Stimulated activated CD4-positive, alpha-beta T cell treated with anti-CD3 and anti-CD28 coated beads, Interleukin-1b, Interleukin-23, amount 100 ng/mL, for 4 hours (primary cell): ENCODE measurements at places on chromosomes 5 and 9.

- DNase-seq, result no peak
Measured at GRCh38 chr5:124262470-124262869, 484.0 kb downstream of the ZNF608 start.

- no peak for DNase-seq
Measured at GRCh38 chr5:9057406-9058000, 488.4 kb downstream of the SEMA5A start.

DNA sequence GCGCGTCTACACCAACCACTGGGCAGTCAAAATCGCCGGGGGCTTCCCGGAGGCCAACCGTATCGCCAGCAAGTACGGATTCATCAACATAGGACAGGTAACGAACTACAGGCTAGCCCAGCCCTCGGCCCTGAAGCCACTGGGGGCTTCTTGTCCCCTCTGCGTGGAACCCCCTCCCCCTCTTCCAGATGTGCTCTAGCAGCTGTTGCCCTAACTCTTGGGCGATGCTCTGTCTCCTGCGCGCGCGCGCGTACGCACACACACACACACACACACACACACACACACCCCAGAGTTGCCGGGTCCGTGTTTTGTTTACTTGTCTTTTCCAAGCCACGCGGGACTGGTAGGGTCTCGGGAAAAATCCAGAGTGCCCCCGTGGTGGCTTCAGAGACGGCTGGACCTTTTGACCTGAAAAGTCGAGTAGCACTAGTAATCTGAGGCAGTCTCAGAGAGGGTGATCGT lies 836 bp downstream of the PCSK5 start:
- peak; percentile 28 for DNase-seq

GRCh38 chr9:68702493-68702892 lies 2.5 kb upstream of the PIP5K1B start:
- no peak for DNase-seq

- DNase-seq, result no peak
Measured at GRCh38 chr9:70398145-70398556, 16.3 kb downstream of the KLF9 start.

GRCh38 chr9:120441426-120442307 lies 138.3 kb downstream of the CDK5RAP2 start:
- DNase-seq, result no peak

DNA sequence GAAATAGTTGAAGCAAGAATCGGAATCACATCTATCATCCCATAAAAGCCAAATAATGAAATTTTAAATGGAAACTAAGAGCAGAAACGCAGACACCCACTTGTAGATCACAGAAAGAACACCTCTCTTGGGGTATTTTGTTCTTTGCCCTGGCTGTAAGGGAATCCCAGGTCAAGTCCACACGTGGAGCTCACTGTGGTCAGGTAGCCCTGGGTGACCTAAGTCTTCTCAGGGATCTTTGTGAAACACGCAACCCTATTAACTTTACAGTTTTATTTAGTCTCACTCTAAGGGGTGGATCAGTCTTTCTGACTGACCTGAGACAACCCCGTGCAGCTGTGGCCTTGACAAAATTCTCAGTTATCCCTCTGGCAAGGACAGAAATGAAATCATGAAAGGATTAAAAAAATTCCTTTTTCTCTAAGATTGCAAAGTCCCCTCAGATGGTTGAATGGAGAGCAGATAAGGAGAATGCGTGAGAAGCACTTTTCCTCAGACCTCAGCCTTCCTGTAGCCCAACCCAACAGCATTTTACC lies 111.6 kb downstream of the NREP start:
- no peak for DNase-seq

DNA sequence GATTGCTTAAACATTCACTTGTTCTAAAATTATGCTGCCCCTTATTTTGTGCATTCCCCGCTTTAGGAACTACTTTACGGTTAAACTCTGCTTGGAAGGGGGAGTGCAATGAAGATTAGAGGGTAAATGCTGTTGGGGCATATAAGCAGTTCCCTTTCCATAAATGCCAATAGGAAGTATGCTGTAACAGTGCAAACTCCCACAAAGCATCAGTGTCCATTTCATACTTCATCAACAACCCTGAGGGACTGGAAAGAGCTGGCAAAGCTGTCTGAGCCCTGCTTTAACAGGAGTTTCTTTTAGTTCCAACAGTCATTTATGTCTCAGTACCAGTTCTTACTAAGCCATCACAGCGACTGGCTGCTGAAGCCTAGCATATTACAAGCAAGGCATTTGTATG lies 1.8 kb downstream of the ACTL7A start:
- no peak for DNase-seq

DNA sequence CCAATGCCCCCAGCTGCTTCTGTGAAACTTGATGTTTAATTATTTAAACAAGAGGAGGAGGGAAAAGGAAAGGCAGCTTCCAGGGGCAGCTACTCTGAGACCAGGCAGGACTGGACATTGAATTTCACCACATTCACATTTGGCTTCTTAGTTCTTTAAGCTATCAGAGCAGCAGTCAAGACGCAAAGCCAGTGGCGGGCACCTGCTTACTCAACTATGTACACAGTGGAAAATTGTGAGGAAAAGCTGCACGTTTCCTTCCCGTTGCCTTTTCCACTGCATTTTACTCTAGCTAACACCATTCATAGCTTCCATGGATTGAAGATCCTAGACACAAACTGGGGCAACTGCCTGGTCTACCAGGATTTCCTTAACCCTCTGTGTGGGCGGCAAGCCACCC lies 200.3 kb downstream of the ERCC6L2 start:
- no peak for DNase-seq

DNA sequence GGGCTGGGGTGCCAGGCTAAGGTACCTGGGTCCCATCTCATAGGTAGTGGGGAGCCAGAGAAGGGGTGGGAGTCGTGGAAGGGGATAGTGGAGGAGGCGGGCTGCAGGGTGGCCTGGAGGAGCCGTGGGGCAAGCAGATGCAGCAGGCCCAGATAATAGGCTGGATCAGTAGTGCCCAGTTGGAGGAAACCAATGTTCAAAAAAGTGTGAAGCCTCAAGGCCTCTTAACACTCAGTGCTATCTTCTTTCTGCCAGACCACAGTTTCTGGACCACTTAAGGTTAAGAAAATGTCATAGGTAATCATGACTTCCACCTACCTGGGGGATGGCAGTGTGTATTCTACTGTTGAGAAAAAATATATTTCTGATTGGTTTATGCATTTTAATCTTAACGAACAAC lies 63.3 kb upstream of the TGFBR1 start:
- DNase-seq, result no peak

DNA sequence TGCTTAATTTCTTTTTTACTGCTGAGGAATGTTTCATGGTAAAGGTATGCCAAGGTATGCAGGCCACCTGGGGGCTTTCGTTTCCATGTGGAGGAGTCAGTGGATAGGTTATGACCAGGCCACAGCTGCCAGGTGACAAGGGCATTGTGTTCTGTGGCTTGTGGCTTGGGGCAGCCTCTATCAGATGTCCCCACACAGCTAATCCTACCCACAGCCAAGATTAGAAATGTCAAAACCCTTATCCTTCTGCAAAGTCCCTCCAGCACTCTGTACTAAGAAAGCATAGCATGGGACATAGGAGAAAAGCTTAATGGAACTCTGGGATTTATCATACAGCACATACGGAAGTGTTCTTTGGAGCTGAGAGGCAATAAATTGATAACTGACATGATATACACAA lies 171.2 kb upstream of the S1PR3 start:
- no peak for DNase-seq

- DNase-seq, result no peak
Measured at GRCh38 chr9:121990600-121991306, 102.4 kb downstream of the TTLL11 start.

DNA sequence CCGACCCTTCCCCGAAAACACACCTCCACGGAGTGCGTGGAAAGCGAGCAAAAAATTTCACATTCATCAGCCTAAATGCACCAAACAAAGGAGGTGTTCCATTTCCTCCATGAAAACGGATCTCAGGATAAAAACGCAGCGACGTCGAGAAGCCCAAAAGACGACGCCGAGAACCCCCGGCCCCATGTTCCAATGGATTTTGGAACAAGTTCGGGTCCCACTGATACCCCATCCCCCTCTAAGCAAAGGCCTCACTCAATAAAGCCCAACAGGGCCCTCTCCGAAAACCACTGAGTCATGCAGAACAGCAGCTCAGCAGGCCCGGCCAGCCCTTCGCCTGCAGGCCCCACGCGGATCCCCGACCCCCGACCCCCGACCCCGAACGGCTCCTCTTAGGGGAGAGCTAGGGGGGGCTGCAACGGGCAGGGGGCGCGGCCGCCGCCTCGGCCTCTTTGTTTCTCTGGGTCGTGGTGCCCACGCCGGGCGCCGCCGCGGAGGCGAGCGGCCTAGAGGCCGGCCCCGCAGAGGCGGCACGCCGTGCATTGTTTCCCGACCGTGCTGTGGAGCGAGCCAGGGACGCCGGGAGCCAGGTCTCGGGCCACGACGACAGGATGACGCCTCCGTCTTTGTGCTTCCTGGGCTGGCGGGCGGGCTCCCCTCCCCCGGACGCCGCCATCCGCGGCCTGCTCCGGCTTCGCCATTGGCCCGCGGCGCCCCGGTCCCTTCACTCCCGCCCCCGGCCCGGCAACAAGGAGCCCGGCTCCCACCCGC lies 915 bp downstream of the ZFAND5 start:
- DNase-seq, result peak; percentile 57

- DNase-seq, result no peak
Measured at GRCh38 chr9:105539452-105539851, 18.5 kb upstream of the FKTN start.

GRCh38 chr9:115883467-115884329 lies 269.9 kb upstream of the PAPPA start:
- DNase-seq, result no peak
